ENCODE measurements at places on chromosomes 12 and 14. TPM values are rescaled to one million over a fixed set of nuclear protein-coding genes. Genes with fewer than 3 reads are reported as not detected.

- no peak for DNase-seq
Observed at GRCh38 chr14:69692594-69692993, 74.3 kb upstream of the SRSF5 start.

NAA30 gene
- total RNA-seq = 24.5 TPM

GRCh38 chr14:45558183-45558582 lies 305.2 kb upstream of the MIS18BP1 start:
- DNase-seq = no peak

DNA sequence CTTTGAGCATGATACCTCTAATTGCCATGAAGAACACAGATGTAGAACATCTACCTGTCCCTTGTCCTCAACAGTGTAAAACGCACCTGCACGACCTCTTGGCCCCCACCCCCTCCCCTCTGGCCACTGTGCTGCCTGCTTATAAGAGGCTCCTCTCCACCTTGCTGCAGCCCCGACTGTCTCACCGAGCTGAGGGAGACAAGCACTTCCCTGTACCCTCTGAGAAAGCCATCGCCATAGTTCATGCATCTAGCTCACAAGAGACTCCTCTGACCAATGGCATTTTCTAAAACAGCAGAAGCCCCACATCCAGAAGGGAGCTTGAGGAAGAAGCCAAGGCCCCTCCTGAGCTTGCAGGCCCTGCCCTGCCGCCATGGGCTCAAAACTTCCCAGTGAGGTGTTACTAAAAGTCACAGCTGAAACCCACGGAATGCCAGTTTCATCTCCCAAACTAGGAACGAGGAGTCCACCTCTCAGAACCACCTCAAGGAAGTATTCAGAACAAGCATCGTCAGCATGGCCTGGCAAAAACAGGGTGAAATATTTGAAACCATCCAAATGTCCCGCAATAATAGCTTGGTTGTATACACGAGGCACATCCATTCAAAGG lies 21.5 kb upstream of the ANO2 start:
- no peak for DNase-seq

DNA sequence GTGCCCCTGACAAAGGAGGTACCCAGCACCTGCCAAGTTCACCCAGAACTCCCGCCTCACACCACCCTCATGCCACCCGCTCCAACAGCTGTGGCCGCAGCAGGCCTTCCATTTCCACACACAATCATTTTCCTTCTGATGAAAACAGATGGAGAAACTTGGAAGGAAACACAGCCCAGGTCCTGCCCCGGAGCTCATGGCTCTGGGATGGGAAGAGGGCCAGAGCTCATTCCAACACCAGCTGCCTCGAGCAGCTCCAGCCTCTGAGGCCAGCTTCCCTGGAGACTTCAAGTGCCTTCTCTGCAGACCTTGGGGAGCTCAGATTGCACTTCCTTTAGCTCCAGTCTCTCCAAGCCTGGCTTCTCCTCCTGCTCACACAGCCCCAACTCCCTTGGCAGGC lies 55.1 kb upstream of the CMKLR1 start:
- no peak for DNase-seq

- no peak for DNase-seq
Observed at GRCh38 chr12:27971606-27972005, 927 bp downstream of the PTHLH start.

DNA sequence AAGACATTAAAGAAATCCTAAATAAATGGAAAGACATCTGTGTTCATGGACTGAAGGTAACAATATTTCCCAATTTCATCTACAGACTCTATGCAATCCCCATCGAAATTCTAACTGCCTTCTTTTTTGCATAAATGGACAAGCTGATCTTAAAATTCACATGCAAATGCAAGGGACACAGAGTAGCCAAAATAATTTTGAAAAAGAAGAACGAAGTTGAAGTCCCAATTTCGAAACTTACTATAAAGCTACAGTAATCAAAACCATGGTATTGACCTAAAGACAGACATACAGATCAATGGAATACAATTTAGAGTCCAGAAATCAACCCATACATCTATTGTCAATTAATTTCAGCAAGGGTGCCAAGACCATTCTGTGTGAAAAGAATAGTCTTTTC lies 16.4 kb upstream of the CD27 start:
- no peak for DNase-seq

TESPA1 gene
- total RNA-seq = 1.1 TPM

NANOG gene
- not detected for total RNA-seq

- DNase-seq = no peak
Observed at GRCh38 chr12:63470161-63470560, 198.1 kb downstream of the DPY19L2 start.

DNA sequence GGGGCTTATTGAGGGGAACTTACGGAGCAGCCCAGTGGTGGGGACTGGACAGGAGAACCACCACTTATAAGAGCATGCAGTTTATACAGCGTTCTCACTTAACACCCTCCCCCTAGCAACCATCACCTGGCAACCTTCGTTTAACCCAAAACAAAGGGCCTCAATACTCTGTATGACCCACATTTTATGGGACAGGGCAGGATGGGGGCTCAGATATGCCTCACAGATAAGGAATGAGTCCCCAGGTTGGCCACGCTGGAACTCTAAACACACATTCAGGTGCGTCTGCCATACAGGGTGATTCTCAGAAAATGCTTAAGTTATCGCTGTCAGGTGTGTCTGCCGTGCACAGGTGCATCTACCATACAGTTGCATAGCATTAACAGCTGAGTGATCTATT lies 99.2 kb downstream of the GCH1 start:
- no peak for DNase-seq
